Umbilical cord (tissue), 2 donors: ENCODE measurements at places on chromosomes 2 and 18. TPM values are rescaled to one million over a fixed set of nuclear protein-coding genes. Genes with fewer than 3 reads are reported as not detected.

COL3A1 gene
- total RNA-seq = 35,960 TPM

TUBA3E gene
- not detected for total RNA-seq

RGPD4 gene
- 2.2 TPM for total RNA-seq

CXCR1 gene
- total RNA-seq = 2.9 TPM

GRB14 gene
- 0.48 TPM for total RNA-seq

LINC00305 gene
- total RNA-seq = not detected

GKN1 gene
- total RNA-seq = not detected

MEP1B gene
- total RNA-seq = 2.6 TPM

TXNDC2 gene
- 5.1 TPM for total RNA-seq

BCL2 gene
- total RNA-seq = 27.9 TPM
